ENCODE measurements at places on chromosomes 3 and 15.

DNA sequence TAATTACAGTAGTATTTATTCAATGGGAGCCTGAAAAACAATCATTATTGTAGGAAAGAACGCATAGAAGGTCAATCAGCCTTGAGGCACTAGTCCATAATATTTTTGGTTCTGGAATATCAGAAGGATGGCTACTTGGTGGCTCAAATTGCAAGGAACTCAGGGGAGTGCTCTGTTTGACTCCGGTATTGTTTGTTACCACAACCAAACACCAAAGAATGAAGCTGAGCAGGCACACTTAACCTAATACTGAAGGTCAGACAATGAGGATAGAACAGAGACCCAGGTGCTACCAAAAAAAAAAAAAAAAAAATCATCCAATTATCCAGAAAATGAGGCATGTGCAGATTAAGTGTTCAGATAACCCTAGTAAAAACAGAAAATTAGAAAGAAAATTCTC is 11.1 kb upstream of the SATB1 start:
- no peak for DNase-seq

GRCh38 chr3:41808152-41808551 is 153.8 kb downstream of the ULK4 start:
- peak; percentile 16 for DNase-seq

- peak; percentile 75 for DNase-seq
These were observed 55.6 kb downstream of the SMAD3 start for GRCh38 chr15:67120839-67121643.

GRCh38 chr3:167198949-167199600 is 181.0 kb downstream of the ZBBX start:
- no peak for DNase-seq

DNA sequence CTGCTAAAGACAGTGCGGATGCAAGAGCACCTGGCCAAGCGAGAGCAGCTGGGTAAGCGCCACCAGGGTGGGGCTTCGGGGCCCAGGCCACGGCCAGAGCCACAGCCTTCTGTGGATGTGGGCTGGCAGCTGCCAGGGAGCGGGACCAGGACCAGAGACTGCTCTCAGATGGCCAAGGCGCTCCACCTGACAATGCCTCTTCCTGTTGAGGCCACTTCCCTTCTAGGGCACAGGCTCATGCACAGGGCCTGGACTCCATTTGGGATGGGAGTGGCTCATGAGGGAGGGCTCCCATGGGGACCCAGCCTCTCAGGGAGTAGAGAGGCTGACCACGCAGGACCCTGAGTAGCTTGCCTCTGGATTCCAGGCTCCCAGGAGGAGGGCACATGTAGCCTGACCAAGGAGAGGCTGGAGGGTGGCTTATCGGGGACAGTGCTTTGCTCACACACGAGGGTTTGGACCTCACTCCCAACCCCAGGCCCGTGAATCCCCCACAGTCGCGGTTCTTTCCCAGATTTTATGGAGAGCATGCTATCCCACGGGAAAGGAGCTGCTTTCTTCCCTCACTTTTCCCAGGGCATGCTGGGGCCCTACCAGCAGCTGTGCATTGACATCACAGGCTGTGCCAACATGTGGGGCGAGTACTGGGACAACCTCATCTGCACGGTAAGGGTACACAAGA is 25.1 kb downstream of the ACAA1 start:
- no peak for DNase-seq

DNA sequence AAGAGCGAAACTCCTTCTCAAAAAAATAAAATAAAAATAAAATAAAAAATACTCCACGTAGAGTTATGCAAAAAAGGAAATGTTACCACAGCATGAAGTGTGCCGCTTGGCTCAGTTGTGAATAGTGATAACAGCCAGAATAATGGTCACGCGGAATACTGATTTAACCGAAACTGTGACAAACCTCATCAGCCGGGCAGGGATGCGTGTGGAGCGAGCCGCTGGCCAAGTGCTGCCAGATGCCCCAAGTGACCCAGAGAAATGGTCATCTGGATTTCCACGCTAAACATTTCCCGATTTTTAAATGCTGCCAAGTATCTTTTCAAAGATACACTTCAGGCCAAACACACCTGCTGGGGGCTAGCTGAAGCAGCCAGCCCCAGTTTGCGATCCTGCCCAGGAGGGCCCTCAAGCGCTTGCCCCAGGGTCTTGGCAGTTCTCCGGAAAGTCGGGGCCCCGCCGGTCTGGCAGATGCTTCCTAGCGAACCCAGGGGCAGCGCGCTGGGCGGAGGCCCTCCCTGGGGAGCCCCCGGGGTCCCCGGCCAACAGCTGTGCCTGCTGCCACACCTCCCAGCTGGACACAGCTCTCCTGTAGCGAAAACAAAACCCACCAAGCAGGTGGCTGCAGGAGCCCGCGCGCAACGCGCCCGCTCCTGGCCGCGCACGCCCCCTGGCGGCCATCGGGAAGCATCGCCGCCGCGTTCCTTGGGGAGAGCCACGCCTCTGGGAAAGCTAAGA is 35.1 kb downstream of the CMTM6 start:
- no peak for DNase-seq

DNA sequence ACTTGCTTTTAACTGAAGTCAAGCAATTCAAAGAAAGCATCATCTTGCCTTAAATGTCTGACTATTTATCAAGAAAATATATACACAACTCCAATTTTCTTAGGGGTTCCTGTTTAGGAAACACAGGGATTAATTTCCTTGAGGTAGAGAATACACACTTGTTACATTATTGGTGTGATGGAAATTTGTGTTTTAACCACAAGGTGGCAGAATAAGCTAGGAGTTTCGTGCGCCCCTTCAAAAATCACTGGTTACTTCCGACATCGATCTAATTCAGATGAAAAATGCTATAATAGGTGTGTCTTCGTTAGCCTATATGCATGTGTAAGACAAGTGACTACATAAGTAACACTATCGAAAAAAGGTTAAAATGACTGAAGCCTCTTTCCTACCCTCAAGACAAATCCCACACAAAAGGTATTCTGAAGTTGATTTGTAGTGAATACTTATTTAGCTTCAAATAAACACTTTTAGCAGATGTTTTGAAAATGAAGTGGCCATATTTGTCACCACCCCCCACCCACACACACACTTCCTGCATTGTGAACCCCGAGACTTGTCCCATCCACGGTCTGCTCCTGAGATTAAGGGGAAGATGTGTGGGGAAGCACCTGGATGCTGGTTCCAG is 246.5 kb downstream of the ROBO1 start:
- peak; percentile 18 for DNase-seq

- no peak for DNase-seq
These were observed 365.1 kb downstream of the MECOM start for GRCh38 chr3:169298247-169298992.

Data from stromal cell of bone marrow (primary cell).